ENCODE measurements at places on chromosomes 16 and 17. TPM values are rescaled to one million over a fixed set of nuclear protein-coding genes. Genes with fewer than 3 reads are reported as not detected.
A peak's percentile ranks its signal among the peaks of the same experiment; 100 is the strongest.

DNA sequence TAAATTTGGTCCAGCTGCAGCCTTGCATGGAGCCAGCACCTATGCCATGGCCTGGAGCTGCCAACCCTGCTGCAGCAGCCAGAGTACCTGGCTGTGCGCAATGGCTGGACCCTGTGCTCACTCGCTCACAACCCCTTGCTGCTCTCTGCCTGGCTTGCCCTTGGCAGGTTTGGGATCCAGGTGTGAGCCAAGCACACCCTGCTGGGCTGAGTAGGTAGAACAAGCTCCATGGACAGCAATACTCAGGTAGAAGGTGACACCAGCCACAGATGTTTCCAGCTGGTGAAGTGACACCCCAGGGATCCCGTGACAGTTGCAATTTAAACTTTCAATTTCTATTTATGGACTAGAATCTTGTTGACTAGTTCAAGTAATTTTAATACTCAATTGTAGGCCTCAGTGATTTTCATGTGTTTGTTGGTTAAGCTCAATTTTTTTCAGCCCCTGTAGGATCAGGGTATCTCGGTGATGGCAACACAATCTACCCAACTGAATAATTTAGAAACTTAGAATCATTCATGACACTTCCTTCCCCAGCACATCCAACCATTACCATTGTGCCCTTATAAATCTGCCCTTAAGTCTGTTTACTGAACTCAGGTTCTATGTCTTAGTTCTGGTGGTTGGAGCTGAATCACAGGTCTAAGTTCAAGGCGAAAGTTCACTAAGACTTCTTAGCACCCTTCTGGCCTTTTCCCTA, 480.0 kb downstream of the PMP22 start:
- ATAC-seq: peak; percentile 72

- ATAC-seq: no peak
These were observed 48.0 kb upstream of the RBFOX3 start for GRCh38 chr17:79658811-79659207.

Gene PPM1E
- 0.04 TPM for total RNA-seq

Gene IL32
- 3.7 TPM for total RNA-seq

DNA sequence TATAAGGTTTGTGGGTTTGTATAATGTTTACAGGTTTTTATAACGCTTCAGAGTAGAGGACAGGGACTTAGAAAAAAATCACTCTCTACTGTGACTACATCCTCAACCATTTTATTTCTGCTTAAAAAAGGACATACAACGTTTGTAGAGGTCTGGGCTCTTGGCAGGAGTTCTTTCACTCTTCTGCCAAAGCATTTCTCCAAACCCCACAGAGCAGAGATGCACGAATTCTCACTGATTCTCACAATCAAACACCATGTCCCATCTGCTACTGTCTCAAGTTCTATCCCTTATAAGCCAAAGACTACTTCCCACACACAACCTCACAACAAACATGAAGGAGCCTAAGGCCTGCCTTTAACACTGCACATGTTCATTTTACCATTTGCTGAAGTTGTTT, 7.0 kb upstream of the ANKFY1 start:
- no peak for ATAC-seq

All from esophagus mucosa (tissue), 1 donor.